ENCODE measurements at places on chromosomes 12 and 14.

- DNase-seq, result no peak
Measured at GRCh38 chr12:77384941-77385340, 319.6 kb upstream of the E2F7 start.

GRCh38 chr14:43031598-43031997 is 1424.9 kb downstream of the LRFN5 start:
- no peak for DNase-seq

DNA sequence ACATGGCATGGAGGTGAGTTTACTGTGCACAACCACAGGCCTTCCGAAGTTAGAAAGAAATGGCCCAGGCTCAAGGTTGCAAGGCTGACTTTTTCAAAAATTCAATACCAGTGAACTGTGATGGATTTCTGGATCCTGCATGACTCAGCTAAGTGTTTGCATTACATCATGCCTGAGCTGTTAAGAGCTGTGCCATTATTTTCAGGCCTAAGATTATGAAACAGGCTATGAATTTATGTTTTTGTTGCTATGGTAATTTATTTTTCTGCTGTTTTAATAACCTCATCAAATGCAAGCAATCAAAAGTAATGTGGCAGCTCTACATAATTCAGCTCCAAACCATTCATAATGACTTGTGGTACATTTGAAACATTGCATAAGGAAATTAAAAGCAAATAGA is 457.7 kb upstream of the TMEM132C start:
- DNase-seq, result no peak

DNA sequence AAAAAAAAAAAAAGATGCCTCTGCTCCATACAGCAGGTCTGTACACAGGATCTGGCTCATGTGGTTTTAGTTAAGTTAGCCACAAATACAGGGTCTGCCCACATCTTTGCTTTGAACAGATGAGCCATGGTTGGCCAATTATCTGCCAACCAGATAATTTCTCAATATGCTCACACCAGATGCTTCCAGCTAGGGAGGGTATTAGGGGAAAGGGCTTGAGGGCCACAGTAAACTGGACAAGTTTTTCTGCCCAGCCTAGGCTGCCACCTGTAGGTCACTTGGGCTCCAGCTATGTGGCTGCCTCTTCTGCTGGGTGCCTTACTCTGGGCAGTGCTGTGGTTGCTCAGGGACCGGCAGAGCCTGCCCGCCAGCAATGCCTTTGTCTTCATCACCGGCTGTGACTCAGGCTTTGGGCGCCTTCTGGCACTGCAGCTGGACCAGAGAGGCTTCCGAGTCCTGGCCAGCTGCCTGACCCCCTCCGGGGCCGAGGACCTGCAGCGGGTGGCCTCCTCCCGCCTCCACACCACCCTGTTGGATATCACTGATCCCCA is 776 bp downstream of the RDH5 start:
- DNase-seq, result no peak

- DNase-seq, result no peak
Measured at GRCh38 chr12:5008661-5009060, 35.0 kb upstream of the KCNA5 start.

- no peak for DNase-seq
Measured at GRCh38 chr12:122200541-122201175, 2.9 kb upstream of the B3GNT4 start.

- DNase-seq, result no peak
Measured at GRCh38 chr12:53181935-53182334, 1.2 kb upstream of the CSAD start.

DNA sequence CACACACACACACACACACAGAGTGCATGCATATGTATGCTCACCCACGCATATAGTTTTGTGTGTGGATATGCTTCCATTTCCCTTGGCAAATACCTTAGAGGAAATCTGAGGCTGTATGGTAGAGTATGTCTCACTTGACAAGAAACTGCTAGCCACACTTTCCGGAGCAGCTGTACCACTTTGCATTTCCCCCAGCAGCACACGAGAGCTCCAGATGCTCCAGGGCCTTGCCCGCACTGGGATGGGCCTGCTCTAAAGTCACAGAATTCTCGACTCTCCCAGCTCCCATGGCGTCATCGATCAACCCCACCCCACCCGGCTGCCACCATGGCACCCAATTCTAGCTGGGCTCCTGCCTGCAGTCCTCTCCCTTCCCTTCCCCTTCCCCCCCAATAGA is 21.9 kb downstream of the CLMN start:
- no peak for DNase-seq

GRCh38 chr12:7114008-7114407 is 5.0 kb upstream of the C1RL start:
- no peak for DNase-seq

DNA sequence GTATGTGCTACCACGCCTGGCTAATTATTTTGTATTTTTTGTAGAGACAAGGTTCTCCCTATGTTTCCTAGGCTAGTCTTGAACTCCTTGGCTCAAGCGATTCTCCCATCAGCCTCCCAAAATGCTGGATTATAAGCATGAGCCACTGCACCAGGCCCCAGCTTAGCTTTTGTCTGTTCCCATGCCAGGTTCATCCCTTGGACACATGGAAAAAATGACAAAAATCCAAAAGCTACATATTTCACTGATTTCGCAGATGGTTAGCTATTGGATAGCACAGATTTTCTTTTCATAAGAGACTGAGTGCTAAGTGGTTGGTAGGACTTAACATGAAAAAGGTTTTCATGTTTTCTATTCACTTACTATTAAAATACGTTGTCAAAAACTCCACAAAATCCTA is 286.6 kb upstream of the KITLG start:
- DNase-seq, result no peak

- DNase-seq, result peak; percentile 65
Measured at GRCh38 chr14:34322940-34323418, 139.1 kb downstream of the SPTSSA start.

DNA sequence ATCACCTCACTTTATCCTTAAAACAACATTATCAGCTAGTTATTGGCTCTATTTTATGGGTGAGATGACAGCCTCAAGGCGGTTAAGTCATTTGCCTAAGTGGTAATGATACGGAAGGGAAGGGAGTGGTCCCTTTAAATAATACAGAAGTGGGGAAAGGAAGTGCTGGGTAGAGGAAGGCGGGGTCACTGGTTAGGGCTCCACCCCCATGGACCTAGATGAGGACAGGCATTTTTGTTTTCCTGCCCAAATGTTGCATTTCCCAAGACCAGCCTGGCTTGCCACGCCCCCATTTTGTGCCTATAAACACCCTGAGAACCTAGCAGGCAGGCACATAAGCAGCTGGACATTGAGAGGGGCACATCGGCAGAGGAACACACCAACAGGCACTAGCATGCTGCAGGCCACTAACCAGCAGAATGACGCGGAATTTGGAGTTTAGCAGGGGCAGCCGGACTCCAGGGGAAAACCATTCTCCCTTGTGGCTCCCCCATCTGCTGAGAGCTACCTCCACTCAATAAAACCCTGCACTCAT is 100.9 kb downstream of the EPS8 start:
- no peak for DNase-seq

DNA sequence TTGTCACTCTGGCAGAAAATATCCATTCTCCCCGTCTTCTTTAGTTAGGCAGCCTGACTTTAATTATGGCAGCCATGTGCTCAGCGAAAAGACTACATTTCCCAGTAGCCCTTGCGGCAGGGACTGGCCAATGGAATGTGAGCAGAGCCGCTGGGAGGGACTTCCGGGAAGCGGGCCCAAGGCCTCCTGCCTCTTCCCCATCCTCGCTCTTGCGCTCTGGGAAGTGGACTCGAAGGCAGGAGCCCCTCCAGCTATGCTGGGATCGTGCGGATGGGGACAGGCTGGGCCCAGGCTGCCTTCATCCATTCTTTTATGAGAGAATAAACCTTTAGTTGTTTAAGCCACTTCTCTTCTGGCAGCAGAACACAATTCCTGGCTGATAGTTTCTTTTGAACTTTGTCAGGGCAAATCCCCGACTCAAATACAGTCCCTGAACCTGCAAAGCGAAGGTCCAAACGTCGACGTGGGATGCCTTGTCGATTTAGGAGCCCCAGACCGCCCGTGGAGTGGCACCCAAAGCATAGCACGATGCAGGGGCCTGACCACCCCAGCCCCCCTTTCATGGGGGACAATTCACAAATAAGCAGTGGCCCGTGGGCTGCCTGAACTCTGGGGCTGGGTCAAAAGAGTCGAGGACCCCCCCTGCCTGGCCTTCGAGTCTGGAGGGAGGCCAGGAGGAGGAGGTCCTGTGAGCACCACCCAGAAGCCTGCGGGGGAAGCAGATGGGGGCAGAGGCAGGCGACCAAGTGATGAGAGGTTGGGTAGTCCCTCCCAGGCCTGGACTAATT is 15.6 kb upstream of the LRTM2 start:
- peak; percentile 63 for DNase-seq

- DNase-seq, result no peak
Measured at GRCh38 chr12:39235990-39236767, 206.7 kb downstream of the KIF21A start.

DNA sequence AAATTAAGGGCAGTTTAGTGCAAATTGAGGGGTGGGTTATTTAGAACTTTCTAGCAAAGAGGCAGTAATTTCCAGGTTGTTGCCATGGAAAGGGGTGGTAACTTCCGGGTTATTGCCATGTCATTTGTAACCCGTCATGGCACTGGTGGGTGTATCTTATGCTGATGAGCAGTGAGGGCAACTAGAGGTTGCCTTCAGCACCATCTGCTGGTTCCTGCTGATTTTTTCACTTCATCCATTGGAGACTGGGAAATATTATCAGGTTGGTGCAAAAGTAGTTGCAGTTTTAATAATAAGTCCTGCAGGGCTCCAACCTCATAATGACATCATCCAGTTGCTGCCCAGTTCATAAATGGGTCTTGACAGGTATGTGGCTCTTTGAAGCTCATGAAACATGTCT is 24.4 kb upstream of the SERPINA4 start:
- no peak for DNase-seq

DNA sequence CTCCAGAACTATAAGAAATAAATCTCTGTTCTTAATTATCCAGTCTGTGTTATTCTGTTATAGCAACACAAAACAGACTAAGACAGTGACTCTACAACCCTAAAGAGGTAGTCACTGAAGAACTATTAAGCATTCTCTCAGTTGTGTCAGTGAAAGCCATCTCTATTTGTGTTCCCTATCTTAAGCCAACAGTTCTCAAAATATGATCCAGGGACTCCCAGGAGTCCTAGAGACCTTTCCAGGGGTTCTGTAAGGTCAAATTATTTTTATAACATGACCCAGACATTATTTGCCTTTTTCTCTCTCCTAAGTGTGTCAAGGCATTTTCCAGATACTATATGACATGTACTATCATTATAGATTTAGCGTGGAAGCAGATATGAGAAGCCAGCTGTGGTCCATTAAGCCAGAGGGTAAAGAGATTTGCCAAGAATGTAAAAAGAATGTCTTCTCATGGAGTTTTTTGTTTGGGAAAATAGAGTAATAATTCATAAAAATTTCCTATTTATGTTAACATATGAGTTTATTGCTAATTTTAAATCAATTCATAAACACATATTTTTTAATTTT is 315.8 kb downstream of the RGS6 start:
- DNase-seq, result no peak

- DNase-seq, result no peak
Measured at GRCh38 chr14:77681196-77682157, 26.3 kb downstream of the ALKBH1 start.

GRCh38 chr14:68793734-68794129 is 865 bp upstream of the ZFP36L1 start:
- DNase-seq, result peak; percentile 46

DNA sequence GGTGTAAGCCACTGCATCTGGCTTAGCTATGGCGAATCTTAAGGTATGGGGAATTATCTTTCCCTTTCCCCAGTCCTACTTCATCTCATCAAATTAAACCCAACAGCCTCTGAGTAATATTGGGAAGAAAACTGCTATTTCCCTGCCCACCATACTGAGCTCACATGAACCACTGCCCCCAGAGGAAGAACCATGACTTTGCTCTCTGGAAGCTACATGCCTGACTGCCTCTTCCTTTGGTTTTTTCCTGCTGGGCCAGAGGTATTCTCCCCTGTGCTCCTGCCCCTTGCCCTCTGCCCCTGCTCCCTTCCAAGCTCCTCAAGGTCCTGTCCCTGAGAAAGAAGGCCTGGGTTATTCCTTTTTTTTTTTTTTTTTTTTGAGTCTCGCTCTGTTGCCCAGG is 15.2 kb downstream of the RILPL2 start:
- no peak for DNase-seq

GRCh38 chr14:104665657-104666522 is 23.5 kb upstream of the INF2 start:
- DNase-seq, result no peak

DNA sequence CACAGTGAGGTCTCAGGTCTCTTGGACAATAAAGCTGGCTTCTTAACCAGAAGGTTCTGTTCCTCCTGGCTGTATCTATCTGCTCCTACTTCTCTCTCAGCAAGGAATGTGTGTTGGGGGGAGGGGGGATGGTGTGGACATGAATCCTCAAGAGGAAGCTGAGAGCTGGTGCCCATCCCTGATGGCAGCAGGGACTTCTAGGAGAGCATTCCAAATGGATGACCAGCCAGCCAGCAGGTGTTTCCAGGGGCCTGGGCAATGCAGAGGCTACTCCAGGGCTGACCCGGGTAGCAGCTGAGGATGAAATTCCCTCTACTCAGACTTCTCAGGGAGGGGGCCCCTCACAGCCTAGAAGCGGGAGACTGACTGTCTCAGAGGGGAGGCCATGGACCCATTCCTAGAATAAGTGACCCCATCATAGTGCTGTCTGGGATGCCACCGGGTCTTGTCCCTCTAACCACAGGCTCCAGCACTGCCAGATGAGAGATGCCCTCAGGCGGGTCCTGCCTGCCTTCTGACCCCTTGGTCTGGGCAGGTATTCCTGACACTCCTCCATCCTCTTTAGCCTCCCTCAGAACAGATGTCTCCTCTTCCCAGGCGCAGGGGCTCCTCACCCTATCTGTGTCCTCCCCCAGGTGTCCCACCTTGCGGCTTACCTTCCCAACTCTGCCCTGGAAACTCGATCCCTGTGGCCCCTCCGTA is 1.2 kb downstream of the RAB15 start:
- DNase-seq, result no peak

GRCh38 chr14:54025661-54026060 is 69.0 kb upstream of the BMP4 start:
- no peak for DNase-seq

GRCh38 chr12:95126736-95127135 is 53.3 kb upstream of the NR2C1 start:
- no peak for DNase-seq

- DNase-seq, result no peak
Measured at GRCh38 chr12:80219345-80219744, 120.0 kb downstream of the OTOGL start.

GRCh38 chr12:60308366-60308991 is 712.6 kb downstream of the SLC16A7 start:
- no peak for DNase-seq

GRCh38 chr14:38339696-38340095 is 83.8 kb upstream of the CLEC14A start:
- DNase-seq, result no peak

All from stimulated activated CD8-positive, alpha-beta memory T cell treated with anti-CD3 and anti-CD28 coated beads, Interleukin-4, amount 100 ng/mL, for 4 hours (primary cell).